ENCODE measurements at places on chromosomes 7 and 10. TPM values are rescaled to one million over a fixed set of nuclear protein-coding genes. Genes with fewer than 3 reads are reported as not detected.
A peak's percentile ranks its signal among the peaks of the same experiment; 100 is the strongest.

DNA sequence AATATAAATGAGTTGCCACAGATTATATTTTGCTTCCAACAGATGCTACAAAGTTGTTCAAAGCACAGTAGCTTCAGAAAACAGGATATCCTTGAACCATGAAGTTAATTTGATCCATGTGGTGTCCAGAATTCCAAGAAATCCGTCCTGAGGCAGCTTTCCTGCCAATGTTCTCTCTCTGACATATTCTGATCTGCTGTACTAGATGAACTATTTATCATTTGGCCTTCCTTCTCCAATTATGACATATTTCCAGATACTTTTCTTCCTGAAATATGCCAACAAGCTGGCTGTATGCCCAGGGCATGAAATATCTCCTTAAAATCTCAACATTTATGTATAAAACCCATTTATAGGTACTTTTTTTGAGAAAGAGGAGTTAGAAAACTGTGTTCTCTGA, 141.1 kb downstream of the SPAG6 start:
- no peak for DNase-seq

GRCh38 chr7:47191876-47192291, 390.0 kb downstream of the TNS3 start:
- no peak for DNase-seq

- DNase-seq, result no peak
These were observed 157.2 kb downstream of the CHRM2 start for GRCh38 chr7:137025469-137026175.

MNX1 gene
- total RNA-seq, result not detected

DNA sequence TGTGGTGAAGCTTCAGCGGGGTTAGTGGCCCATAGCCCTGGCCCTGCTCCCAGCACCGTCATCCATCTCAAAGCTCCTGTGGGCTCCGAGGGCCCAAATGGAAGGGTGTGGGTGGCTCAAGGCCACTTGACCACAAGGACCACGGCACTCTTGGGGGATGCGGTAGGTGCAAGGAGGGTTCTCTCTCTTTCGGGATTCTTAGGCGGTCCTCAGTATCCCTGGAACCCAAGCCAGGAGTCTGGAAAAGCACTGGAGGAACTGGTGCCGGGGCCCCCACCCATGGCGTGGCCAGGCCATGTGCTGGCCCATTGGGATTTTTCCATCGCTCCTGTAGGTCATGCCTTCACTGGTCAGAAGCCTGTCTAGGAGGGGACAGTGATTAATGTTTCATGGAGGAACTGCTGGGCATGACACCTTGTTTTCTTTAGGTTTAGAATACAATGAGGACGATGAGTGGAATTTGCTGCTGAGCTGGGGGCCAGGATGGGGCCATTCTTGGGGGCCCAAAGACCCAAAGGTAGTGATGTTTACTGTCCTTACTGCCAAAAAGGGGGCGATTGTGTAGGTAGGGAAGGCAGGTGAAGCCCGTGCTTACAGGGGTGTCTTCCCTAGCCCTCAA, 16.7 kb downstream of the AQP1 start:
- peak; percentile 58 for DNase-seq

CYP2C18 gene
- total RNA-seq, result not detected

- no peak for DNase-seq
These were observed 4.8 kb downstream of the DENND2A start for GRCh38 chr7:140635816-140636215.

DNA sequence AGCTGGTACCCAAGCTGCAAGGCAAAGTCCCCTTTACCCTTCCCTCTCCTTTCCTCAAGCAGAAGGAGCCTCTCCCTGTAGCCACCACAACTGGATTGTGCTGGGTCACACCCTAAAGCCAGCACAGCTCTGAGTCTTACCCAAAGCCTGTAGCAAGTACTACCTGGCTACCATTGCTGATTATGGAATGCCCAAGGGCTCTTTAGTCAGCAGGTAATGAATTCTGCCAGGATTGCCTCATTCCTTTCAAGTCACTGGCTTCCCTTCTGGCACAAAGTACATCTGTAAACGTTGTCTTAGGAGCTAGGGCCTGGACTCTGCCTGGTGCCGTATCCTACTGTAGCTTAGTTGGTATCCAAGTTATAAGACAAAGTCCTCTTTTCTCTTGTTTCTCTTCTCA, 52.0 kb downstream of the FAS start:
- DNase-seq, result no peak

GRCh38 chr7:25949736-25950487, 202.1 kb upstream of the NFE2L3 start:
- no peak for DNase-seq

DNA sequence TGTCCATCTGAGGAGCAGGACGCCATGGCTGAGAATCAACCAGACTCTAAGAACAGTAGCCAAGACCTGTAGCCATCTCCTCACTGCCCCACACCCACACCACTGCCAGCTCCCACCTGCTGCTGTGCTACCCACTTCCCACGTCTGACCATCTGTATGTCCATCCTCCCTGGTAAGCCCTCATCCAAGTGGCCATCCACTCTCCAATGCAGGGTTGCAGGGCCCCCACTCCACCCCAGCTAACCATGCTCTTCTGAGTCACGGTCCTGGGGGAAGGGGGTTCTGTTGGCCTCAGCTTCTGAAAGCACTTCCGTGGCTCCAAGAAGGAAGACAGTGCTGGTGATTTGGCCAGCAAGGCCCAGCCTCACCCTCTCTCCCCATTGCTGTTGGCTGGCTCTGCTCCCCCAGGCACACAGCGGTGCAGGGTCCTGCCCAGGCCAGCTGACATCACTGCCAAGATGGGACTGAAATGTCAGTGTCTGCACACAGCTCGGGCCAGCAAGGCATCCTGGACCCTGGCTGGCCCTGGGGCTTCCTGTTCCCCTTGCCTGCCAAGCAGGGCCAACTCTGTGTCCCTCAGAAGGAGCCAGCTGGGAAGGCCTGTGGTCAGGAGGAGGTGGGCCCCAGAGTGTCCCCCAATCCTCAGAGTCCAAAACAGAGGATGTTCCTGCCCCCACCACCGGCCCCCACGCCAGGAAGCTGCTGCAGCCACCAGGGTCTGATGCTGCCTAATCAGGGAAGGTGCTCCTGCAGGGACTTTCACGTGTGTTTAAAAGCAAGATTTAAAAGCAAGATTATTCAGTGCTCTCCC, 17.5 kb downstream of the RASGEF1A start:
- DNase-seq, result peak; percentile 46

AGR3 gene
- total RNA-seq, result not detected

DNA sequence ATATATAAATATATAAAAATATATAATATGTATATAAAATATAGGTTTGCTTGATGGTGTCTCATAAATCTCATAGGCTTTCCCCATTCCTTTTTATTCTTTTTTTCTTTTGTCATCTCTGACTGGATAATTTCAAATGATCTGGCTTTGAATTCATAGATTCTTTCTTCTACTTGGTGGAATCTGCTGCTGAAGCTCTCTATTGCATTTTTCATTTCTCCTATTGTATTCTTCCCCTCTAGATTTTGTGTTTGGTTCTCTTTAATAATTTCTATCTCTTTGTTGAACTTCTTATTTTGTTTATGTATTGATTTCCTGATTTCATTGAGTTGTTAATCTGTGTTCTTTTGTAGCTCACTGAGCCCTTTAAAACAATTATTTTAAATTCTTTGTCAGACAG, 629.4 kb downstream of the GALNT17 start:
- no peak for DNase-seq

GRCh38 chr10:49686651-49687050, 7.2 kb downstream of the C10orf53 start:
- no peak for DNase-seq

RAB18 gene
- 8.3 TPM for total RNA-seq

DNA sequence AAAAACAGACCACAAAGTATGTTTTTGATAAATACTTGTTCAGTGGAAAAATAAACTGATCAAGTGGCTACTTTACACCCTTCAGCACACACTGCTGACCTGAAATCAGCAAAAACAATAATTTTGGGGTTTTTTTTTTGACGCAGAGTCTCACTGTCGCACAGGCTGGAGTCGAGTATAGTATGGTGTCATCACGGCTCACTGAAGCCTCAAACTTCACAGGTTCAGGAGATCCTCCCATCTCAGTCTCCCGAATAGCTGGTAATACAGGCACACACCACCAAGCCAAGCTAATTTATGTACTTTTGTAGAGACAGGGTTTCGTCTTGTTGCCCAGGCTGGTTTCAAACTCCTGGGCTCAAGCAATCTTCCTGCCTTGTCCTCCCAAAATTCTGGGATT, 30.6 kb downstream of the TARP start:
- no peak for DNase-seq

GRCh38 chr7:14902589-14903067, at the start of gene DGKB:
Gene DGKB, minus strand, starts transcription at chr7:14902751.
- no peak for DNase-seq

GRCh38 chr10:49382826-49383225, 13.1 kb downstream of the DRGX start:
- no peak for DNase-seq

- DNase-seq, result no peak
These were observed 66.4 kb downstream of the CDHR3 start for GRCh38 chr7:106029451-106029850.

GRM3 gene
- not detected for total RNA-seq

- DNase-seq, result peak; percentile 21
These were observed 427.9 kb upstream of the CELF2 start for GRCh38 chr10:10589540-10590303.

GRCh38 chr7:79268730-79269129, 184.7 kb downstream of the MAGI2 start:
- DNase-seq, result no peak

IFIT2 gene
- total RNA-seq, result 0.85 TPM

DNA sequence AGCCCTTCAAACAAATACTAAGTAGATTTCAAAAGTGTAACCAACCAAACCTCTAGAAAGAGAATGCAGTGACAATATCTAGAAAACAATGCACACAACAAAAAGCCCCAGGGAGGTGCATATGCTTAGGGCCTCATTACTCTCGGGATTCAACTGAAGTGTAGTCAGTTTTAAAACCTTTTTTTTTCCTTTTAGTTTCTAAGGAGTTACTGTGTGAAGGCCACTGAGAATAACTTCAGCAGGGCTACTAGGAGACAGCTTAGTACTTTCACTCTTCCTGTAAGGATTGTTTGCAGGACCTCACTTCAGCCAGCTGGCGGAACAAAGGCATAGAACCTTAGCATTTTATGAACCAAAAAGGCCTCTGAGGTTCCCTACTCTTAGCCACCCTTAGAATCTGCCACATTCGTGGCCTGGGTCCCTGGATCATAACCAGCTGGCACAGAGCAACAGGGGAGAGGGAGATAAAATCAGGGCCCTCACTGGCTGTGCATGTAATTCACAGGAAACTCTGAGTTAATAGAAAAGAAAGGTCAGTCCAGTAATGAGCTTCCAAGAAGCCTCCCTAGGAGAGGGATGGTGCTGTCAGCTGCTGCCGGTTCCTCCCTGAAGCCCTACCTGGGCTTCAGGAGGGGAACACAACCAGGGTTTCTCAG, 3.6 kb downstream of the VOPP1 start:
- DNase-seq, result no peak

- peak; percentile 71 for DNase-seq
These were observed 682 bp upstream of the RGS10 start for GRCh38 chr10:119542988-119543813.

- no peak for DNase-seq
These were observed 22.1 kb downstream of the CAV1 start for GRCh38 chr7:116546916-116547315.

GRCh38 chr10:122249303-122249850, 21.7 kb upstream of the BTBD16 start:
- DNase-seq, result no peak

GRCh38 chr10:22365644-22366434, 20.5 kb downstream of the SPAG6 start:
- no peak for DNase-seq

DNA sequence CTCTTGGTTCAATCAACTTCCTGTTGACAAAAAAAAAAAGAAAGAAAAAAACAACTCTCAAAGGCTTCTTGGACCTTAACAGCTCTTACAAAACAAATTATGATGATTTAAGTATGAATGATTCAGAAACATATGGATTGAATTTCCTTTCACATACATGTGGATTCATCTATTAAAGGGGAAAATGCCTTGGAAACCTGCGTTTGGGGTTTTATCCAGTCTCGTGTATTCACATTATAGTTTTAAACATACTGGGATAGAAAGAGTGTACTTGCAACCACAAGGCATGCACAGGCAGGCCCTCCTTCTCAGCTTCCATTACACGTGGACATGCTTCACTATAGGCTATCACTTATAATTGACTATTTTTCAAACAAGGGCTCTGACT, 286.7 kb downstream of the INHBA start:
- DNase-seq, result no peak

DNA sequence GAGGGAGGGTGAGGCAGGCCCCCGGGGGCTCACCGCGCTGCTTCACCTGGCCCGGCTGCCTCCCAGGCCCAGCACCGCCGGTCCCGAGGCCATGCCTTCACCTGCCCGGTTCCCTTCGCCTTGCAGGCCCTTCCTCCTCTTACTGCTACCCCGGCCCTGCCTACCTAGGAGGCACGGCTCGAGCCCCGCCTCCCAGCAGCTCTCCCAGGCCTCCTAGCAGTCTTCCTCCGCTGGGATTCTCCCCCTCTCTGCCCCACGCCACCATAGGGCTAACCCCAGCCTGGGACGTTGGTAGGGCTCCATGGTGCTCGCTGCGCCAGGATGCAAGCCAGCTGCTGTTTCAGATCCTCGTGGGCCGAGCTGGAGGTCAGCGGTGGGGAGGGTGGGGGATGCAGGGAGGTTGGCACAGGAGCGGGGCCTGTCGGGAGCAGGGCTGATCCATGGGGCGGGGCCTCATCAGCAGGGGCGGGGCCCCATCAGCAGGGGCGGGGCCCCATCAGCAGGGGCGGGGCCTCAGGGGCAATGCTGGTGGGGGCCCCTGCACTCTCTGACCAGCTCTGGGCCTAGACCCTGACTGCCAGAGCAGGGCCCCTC, 63.3 kb downstream of the RASGEF1A start:
- no peak for DNase-seq

GRCh38 chr10:131750973-131751826, 149.6 kb upstream of the PPP2R2D start:
- no peak for DNase-seq

DNA sequence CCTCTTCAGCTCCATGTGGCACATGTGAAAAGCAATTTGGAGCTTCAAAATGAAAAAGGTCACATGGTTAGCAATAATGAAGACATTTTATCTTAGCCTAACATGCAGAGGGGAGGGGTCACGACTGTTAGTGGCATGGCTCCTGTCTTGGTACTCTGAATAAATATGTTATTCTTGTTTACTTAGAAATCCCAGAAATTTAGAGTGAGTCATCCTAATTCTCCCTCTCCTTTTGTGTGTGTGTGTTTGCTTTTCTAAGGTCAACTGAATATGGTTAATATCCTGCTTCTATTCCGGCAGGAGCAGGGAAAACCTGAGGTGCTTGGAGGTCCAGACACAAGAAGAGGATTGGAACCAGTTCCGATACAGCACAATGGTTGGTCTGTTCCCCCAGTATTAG, 17.6 kb downstream of the BCCIP start:
- DNase-seq, result no peak

DNA sequence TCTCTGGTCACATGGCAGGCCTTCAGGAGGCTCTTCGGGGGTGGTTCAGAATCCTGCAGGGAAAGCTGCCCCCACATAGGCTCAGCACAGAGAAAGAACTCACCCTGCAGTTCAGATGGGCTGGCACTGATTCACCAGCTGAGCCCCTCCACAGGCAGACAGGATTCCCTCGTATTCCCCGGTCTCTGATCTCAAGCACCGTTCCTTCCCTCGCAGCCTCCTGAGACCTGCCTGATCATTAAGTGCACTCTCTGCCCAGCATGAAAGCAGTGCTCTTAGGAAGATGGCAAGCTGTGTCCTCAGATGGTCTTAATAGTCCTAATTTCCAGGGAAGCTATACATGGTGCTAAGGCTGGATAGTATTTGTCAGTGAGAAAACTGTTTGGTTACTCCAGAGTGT, 78.2 kb upstream of the NPS start:
- DNase-seq, result no peak

GRCh38 chr7:42460933-42461332, 223.9 kb upstream of the GLI3 start:
- no peak for DNase-seq

SLC18A2 gene
- total RNA-seq, result not detected
